ENCODE measurements at places on chromosomes 1 and 21.
A peak's percentile ranks its signal among the peaks of the same experiment; 100 is the strongest.

DNA sequence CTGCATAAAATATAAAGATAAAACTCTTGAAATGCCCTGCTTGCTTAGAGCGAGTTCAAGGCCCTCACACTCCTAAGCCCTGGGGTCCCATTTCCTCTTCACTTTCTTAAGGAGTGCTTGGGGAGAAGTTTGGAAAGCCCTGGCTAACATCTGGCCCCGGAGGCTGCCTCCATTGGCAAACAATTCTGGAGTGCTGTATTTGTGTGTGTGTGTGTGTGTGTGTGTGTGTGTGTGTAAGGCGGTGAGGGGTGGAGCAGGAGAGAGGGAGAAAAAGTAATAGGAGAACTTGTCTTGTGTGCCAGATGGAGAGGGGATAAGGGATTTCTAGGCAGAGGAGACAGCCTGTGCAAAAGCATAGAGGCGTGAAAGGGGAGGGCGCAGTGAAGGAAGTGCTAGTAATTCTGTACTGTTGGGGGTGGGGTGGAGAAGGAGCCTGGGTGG, 578 bp upstream of the TRIM62 start:
- peak; percentile 5 for DNase-seq

- DNase-seq, result no peak
Measured at GRCh38 chr1:115021145-115021544, 8.5 kb upstream of the TSHB start.

DNA sequence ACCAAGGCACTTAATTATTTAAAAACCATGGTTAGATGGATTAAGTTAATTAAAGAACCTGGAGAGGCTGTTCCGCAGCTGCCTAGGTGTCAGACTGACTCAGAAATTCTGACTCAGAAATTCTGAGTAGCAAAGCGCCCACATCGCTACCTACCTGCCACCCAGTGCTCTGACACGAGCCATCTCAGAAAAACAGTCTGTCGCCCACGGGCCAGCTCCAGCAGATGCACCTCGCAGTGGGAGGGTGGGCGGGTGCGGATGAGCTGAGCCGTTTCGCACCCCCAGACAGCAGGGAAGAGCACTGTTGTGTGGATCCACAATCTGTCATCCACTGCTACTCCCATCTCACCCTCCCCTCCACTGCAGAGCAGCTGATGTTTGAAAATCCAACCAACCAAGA, 13.5 kb downstream of the KCNK1 start:
- no peak for DNase-seq

- DNase-seq, result no peak
Measured at GRCh38 chr1:66334318-66334717, 199.6 kb upstream of the SGIP1 start.

- no peak for DNase-seq
Measured at GRCh38 chr1:47399138-47399845, 16.8 kb upstream of the FOXE3 start.

DNA sequence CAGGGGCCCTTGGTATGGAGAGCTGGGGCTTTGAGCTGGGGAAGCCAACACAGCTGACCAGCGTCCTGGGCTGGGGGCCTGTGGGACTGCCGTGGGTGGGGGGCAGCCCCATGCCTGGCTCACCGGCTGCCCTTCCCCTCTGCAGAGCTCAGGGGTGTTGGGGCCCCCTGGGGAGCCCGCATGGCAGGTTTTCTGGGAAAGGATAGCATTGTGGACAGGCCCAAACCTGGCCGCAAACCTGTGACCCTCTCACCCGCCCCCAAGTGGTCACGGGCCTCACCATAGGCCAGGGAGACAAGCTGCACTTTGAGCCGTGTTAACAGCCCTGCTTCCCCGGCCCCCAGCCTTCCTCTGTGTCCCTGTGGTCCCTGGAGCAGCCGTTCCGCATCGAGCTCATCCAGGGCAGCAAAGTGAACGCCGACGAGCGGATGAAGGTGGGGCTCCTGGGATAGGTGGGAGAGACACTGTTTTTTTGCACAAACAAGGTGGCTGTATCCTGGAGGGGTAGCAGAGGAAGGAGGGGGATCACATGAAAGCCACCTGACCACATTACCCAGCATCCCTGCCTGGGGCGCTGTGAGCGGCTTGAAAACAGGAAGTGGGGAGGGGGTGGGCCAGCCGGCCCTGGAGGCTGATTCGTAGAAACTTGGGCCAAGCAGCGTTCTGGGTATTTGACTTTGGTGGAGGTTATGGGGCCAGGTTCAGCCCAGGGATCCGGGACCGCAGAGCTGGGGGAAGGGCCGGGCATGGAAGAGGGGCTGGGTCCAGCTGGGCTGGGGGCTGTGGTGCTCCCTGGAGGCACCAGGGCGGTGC, 65.9 kb downstream of the PIK3CD start:
- peak; percentile 51 for DNase-seq

GRCh38 chr1:35532497-35533223, 24.5 kb downstream of the KIAA0319L start:
- DNase-seq, result no peak

GRCh38 chr21:42423197-42423675, 19.5 kb downstream of the UBASH3A start:
- DNase-seq, result no peak
